ENCODE measurements at places on chromosomes 13 and 19.

GRCh38 chr13:98144027-98144741, 1.3 kb downstream of the FARP1 start:
- no peak for DNase-seq

DNA sequence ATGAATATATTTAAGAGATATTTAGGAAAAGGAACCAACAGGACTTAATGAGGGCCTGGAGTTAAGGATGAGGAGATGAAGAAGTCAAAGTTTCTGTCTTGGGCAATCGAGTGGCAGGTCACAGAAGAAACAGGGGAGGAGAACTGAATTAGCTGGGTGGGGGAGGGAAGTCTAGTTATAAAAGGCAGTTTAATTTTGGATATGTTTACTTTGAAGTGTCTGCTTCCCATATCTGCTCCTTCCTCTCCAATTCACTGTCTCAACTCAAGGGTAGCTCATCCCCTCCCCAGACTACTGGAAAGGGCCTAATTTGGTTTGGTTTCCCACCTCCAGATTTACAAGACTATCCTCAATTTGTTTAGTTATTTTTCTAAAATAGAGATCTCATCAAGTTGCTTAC, 195.9 kb downstream of the VWA8 start:
- DNase-seq, result no peak

DNA sequence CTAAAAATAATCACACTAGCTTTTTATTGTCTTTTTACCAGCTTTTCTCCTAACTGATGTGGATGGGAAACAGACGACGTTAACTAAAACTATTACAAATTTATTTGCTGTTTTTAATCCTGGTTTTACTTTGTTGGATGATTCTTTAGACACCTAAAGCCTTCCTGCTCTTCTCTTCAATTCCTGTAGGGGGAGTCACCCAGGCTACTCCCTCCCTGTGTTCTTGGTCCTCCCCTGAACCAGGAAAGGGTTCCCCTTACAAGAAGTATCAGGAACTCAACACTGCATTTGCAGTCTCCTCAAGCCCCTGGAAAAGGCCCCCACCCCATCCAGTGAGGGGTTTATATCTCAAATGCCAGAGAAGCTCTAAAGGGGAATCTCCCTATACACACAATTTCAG, 206.1 kb downstream of the SUCLA2 start:
- no peak for DNase-seq

DNA sequence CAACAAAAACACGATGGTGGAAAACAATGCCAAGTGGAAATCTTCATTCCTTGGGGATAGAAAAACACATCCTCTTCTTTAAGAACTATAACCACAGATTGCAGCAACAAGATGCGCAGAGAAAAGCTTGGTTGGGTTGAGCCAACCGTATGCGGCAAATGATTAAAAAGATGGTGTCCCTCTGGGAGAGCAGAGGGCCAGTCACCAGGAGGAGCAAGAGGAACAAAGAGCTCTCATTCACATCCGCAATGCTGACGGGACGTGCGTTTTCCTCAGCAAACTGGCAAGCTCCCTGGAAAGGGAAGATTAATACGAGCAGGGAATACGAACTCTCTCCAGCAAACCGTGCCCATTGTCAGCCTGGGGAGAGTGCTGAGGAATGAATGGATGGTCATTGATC, 141.6 kb downstream of the KATNAL1 start:
- no peak for DNase-seq

GRCh38 chr19:13094771-13095392, 7.8 kb downstream of the LYL1 start:
- DNase-seq, result no peak

DNA sequence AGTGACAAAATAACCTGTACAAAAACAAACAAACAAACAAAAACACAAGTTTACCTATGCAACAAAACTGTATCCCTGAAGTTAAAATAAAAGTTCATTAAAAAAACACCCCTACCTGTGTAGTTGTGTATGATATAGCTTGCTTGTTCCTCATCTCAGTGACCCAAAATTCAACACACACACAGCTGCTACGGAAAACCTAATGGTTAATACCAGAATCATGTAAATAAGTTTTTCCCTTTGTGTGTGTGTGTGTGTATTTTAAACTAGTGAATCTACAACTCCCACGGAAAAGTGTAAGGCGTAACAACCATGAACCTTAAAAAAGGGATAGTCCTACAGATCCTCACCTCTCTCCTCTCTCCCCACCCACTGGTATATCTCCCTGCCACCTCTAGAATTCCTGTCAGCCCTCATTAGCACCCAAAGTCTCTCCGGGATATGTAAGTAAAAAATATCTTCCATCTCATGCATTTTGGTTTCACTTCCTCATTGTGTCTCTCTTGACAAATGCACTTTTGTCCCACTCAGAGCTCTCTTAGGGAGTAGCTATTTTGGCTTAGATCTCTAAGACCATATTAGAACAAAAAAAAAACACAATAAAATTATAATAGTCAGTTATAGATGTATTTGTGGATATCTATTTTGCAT, 2236.5 kb downstream of the PCDH9 start:
- DNase-seq, result no peak

GRCh38 chr19:2385053-2385721, 25.1 kb downstream of the TMPRSS9 start:
- no peak for DNase-seq

DNA sequence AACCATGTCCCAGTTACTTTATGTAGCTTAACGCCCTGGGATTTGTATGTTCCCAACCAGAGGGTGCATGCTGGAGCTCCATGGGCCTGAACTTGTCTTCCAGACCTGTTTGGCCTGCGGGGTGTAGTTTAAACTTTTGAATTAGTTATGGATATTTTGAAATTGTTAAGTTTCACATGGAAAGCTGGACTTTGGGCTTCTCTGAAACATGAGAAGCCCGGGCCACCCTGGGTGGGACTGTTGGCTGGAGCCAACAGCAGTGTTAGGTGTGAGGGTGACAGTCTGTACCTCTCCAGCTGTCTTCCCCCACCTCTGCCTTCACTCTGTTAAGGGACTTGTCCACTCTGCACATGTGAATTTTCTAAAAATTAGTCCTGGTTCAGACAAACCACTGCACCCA, 1.6 kb downstream of the UBE2L5 start:
- no peak for DNase-seq

DNA sequence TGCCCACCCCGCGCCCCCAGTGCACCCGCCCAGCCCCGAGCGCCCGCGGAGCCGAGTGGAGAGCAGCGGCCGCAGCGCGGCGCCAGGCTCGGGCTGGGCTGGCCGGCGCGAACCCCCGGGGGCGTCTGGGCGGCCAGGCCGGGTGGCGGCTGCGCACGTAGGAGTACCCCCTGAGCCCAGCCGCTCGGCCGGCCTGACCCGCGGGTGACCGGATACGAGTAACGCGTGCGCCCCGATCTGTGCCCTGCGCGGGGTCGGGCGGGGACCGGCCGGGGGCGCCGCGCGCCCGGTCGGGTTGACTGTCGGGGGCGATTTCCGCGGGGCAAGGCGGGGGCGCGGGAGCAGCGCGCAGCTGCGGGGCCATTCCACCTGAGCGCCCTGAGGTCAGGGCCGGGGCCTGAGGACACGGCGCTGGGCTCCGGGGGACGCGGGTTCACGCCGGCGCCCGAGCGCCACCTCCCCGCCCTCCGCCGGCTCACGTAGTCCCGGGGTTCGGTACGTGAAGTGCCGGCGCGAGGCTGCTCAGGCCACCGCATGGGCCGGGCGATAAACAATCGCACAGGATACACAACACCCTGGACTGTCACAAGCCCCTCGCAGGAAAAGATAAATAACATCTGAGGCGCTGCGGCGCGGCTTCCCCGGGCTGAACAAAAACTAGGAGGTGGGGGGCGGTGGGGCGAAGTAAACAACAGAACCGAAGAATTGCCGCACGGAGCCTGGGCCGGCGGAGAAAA, 37.6 kb upstream of the FLT1 start:
- DNase-seq, result no peak

DNA sequence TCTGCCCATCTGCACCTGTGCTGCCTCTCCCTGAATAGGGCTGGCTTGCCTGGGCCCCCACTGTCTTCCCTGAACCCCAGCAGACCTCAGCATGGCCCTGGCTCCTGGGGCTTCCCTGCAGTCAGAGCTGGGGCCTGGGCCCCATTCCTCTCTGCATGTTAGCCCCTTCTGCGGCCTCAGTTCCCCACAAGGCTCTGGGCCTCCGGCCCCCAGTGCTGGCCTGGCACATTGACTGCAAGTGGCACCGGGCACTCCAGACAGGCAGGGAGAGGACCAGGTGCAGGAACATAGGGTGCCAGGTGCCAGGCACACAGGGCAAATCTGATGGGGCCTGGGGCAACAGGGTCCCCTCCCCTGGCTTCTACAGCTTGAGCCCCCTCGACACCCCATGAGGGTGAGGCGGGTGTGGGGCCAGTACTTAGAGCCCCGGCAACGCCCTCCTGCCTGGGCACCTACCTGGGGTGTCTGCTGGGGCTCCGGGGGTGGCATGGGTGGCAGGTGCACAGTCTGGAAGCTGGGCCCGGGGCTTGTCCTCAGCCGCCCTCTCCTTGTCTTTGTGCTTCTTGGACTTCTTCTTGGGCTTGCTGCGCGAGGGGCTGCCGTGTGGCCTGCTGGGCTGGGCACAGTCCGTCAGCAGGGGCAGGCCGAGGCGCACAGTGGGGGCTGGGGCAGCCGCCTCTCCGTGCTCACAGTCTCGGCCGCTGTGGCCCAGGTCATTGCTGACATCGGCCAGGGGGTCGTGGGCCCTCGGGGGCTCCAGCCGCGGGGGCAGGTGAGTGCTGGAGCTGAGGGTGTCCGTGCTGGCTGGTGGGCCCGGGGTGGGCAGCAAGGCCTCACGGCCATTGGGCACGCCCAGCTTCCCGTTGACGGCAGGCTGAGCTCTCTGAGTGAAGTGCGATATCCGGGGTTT, 12.3 kb upstream of the ISYNA1 start:
- no peak for DNase-seq

- DNase-seq, result no peak
Measured at GRCh38 chr13:66415444-66415843, 814.7 kb downstream of the PCDH9 start.

GRCh38 chr13:110779022-110779421, 65.5 kb downstream of the ING1 start:
- DNase-seq, result no peak

GRCh38 chr19:42424345-42424707, 2.9 kb downstream of the LIPE start:
- no peak for DNase-seq

DNA sequence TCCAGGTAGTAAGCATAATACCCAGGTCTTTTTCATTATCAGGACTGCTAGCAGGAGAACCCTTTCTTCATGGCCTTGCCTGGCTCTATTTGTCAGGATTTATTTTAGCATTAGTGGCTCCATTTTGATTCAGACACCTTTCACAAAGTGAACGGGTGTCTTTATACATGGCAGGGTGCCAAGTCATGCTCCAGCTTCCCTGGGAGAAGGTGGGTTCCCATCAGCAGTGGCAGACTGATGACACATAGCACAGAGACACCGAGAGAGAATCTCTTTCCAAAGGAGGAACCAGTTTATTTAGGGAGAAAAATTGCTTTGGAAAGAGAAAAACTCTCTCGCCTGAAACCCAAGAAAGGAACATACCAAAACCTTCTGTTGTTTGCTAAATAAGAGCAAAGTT, 135.3 kb upstream of the TMTC4 start:
- DNase-seq, result no peak

DNA sequence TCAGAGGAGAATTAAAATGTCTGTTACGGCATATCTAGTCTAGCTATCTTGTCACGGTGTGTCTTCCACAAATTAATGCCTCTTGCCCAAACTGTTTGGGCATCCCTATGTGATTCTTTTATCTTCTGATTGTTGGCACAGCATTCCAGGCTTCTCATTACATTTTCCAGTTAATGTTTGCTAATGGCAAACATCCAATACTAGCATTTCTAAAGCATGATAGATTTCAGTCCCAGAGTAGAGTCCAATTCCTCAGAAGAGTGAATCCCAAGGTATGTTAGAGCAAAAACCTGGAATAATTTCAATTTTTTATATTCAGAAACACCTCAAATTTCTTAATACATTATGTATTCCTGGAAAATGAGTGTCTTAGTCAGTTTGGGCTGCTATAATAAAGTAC, 684.5 kb upstream of the SLITRK1 start:
- no peak for DNase-seq

GRCh38 chr19:10907925-10908324, 20.5 kb downstream of the YIPF2 start:
- no peak for DNase-seq

DNA sequence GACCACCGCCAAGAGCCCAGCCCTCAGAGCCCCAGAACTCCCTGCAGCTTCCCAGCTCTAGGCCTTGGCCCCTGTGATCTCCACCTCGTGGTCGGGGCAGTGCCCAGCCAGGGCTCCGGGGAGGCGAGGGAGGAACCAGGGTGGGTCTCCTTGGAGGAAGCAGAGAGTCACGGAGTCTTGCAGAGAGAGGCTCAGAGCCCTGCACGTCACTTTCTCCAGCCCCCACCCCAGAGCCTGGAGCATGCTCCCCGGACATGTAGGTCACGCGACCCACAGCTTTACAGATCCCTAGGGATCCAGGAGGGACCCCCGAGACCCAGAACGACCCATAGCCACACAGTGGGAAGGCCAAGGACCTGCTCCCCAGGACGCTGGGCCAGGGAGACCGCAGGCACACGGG, 11.9 kb downstream of the GADD45B start:
- DNase-seq, result no peak

- no peak for DNase-seq
Measured at GRCh38 chr13:31119966-31120700, 41.6 kb downstream of the HSPH1 start.

- DNase-seq, result no peak
Measured at GRCh38 chr19:7881910-7882309, 6.4 kb upstream of the LRRC8E start.

DNA sequence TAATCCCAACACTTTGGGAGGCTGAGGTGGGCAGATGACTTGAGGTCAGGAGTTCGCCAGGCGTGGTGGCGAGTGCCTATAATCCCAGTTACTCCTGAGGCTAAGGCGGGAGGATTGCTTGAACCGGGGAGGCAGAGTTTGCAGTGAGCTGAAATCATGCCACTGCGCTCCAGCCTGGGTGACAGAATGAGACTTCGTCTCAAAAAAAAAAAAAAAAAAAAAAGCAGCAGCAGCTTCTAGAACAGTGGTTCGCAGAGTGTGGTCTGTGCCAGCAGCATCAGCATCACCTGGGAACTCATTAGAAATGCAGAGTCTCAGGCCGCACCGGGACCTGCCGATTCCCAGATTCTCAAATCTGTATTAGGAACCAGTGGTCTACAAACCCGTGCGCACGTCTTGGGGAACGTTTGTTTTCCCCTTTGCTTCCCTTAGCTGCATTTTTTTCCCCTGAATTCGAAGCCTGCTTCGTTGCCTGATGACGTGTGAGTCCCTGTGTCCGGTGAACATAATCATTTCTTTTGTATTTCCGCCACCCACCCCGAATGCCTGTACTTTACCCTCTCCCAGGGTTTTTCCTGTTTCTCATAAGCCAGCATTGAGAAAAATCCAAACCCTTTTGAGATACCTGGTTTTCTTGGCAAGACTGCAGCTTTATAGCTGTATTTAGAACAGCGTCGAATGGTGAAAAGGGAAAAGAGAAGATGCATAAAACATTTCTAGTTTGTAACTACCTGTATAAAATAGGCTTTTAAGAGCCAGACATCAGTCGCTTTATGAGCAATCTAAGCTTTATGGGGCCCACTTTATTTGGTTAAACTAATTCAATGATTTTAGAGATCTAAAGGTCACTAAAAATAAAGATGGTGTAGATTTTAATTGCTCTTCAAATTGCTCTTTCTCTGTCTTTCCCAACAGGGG, 49.8 kb downstream of the BICRA start:
- DNase-seq, result no peak
